ENCODE measurements at places on chromosomes 6 and 20. TPM values are rescaled to one million over a fixed set of nuclear protein-coding genes. Genes with fewer than 3 reads are reported as not detected.

Gene LY6G5B
- total RNA-seq: 6.0 TPM

Gene BTNL2
- not detected for total RNA-seq

GRCh38 chr6:108914235-108915022 lies 66.2 kb downstream of the ARMC2 start:
- no peak for DNase-seq

DNA sequence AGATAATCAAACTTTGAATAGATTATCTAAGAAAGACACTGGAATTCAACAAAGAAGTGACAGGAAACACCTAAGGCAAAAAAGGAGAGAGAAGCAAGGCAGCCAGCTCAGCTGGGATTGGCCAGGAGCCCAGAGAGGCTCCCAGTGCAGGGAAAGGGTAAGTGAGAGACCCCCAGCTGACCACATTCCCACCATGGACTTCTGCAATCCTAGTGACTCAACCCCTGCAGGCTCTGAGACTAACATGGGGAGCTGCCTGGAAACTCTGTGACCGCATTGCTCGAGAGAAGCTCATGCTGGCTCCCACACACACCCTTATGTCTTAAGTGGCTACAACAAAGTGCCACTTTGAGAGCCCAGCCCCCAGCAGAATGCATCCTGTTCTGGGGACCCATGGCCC lies 215.1 kb downstream of the PACRG start:
- peak; percentile 90 for DNase-seq

- DNase-seq: peak; percentile 88
Measured at GRCh38 chr6:121334299-121335086, at the start of gene TBC1D32. TSS of gene TBC1D32 (minus strand) at chr6:121334480. CDS start at chr6:121334430, 50 bp downstream.

DNA sequence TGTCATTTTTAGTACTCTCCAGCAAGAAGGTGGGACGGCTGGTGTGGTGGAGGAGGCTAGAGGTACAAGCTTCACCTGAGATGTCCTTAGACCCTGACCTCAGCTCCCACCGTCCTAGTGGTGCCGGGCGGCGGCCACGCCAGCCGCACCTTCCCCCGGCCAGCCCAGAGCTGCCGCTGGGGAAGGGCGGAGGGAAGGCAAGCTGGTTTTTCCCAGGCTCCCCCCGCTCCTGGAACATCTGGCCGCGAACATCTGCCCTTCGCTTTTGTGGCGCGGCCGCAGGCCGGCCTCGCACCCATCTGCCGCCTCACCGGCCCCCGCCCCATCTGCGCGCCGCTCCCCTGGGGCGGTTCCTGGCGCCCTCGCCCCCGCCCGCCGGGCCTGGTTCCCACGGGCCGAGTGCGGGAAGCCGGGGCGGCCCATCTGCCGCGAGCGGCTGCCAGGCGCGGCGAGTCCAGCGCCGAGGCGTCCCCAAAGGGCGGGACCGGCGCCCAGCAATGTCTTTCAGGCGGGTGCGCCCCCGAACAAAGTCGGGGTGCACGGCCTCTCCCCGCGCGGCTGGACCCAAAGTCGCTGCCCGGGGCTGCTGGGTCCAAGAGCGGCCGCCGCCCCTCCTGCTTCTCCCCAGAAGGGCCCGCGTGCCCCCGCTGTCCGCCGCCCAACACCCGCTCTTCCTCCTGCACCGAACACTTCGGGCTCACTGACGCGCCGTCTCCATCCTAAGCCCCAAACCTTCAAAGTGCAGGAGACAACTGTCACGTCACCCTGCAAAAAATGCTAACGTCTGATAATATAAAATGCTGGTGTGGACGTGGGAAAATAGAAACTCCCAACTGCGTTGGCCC lies 17.3 kb upstream of the ID1 start:
- DNase-seq: no peak

Data from HFFc6 (cell line).